PC-3 (cell line): ENCODE measurements at places on chromosomes 13 and 19. TPM values are rescaled to one million over a fixed set of nuclear protein-coding genes. Genes with fewer than 3 reads are reported as not detected.

DNA sequence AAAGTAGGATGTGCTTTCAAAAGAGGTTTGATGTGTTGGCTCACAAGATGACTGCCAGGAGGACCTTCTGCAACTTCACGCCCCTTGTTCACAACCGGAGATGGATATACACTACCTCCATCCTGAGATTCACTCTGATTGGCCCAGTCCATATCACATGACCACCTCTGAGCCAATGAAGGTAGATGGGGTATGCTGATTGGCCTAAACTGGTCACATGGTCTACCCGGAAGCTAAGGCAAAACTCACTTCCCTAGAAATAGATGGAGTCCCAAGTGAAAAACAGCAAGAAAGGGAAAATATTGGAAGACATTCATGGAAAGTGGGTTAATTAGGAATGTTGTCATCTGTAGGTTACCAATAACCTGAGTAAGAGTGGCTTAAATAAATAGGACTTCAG lies 119.7 kb upstream of the MRI1 start:
- H3K4me3 ChIP-seq = no peak overlapping the region
- H3K4me1 ChIP-seq = no peaks in the 10 kb centered on the region
- H3K27ac ChIP-seq = no peak overlapping the region

KRTDAP gene
- not detected in 2 replicates for total RNA-seq

S1PR2 gene
- total RNA-seq = 4.1 and 5.8 TPM in 2 replicates

CEACAM3 gene
- not detected in 2 replicates for total RNA-seq

GRCh38 chr13:96650301-96650886 lies 343.9 kb downstream of the OXGR1 start:
- H3K27ac ChIP-seq = no peak overlapping the region
- no peaks in the 10 kb centered on the region for H3K36me3 ChIP-seq
- H3K4me1 ChIP-seq = peaks cover 16% of the 10 kb centered on the region
- DNase-seq = peak; percentile 89
- H3K4me3 ChIP-seq = no peak overlapping the region
